ENCODE measurements at places on chromosomes 2 and 18.

GRCh38 chr2:175606010-175606841 lies 395.8 kb downstream of the LNPK start:
- no peak for DNase-seq

- no peak for DNase-seq
Measured at GRCh38 chr2:37874470-37874869, 50.6 kb upstream of the RMDN2 start.

DNA sequence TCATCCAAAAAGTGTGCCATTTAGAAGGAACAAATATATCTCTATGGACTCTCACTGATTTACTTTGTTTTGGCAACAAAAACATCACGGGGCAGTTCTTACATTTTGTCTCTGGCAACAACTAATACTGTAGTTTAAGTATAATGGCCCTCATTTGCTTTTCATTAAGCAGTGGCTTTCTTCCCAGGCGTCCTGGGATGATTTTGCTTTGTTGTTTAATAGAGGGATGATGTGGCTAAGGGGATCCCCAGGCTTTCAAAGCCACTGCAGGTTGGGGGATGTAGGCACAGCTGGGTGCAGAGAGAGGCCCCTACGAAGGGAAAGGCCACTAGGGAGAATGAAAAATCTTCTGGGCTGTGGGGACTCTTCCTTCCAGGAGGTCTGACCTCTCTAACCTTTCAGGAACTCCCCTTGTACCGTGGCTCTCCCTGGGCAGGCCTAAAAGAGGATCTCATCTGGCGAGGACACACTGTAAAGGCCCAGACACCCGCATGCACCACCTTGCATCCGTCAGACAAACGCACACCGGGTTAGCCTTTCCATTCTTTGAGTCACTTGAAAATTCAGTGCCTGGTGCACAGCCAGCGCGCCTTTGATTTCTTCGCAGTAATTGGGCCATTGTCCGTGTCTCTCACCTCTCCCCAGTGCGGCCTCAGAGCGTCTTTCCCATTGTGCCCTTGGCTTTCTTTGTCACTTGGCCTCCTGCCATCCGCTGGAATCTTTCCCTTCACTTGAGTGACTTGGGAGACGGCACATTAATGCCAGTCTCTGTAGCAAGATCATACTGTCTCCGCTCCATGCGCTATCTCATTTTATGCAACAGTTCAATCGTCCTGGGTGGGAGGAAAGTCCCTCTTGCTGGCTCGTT lies 40.3 kb upstream of the AFF3 start:
- no peak for DNase-seq

DNA sequence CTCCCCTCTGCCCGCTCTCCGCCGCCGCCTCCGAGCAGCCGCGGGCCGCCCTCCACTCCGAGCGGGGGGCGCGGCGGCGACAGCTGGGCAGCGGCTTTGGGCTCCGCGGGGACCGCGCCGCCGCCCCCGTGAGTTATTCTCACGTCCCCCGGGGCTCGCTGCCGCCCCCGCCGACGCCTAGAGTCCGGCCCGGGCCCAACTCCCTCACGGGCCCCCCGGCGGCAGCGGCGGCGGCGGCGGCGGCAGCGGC lies 645 bp downstream of the MIB1 start:
- peak; percentile 78 for DNase-seq

DNA sequence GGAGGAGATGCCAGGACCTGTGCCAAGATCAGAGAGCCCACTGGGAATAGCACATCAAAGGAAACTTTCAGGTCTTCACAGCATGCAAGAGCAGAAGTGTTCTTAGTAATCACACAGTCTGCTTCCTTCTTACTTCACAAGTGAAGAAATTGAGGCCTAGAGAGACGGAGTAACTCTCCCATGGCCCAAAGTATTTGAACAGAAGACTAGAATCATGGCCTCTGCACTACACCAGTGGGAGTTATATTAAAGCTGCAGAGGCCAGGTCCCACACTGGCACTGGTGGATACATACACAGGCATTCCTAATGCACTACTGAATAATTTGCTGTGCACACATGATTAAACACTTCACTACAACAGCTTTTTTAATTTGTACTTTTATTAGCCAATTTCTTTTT lies 107.6 kb upstream of the RMP24 start:
- no peak for DNase-seq

DNA sequence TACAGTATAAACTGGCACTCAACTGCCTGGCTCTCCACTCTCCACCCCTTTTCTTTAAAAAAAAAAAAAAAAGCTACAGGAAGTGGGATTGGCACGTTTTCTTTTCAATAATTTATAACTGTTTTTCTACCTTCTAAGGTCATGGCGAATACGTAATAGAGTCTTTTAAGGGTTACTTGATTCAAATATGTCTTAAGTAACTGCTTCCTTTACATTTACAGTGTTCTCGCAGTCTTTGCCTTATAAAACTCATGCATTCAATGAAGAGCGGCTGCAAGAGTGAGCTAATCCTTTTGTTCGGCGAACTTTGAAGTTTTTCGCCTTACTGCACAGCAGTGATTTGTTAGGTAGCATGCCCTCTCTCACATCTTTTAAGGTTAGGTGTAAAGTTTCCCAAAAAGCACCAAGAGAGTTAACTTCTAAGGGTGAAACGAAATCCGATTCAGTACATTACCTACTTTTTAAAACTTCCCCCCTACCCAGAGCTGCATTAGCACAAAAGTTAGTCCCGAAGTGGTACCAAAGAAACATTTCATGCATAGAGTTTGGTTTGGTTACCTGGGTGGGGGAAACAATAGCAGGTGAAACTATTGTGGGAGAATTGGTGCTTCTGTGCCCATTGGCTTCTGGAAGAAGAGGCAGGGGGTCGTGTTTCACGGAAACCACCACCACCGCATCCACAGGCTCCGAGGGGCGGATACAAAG lies 2.0 kb downstream of the KCTD1 start:
- DNase-seq = no peak

DNA sequence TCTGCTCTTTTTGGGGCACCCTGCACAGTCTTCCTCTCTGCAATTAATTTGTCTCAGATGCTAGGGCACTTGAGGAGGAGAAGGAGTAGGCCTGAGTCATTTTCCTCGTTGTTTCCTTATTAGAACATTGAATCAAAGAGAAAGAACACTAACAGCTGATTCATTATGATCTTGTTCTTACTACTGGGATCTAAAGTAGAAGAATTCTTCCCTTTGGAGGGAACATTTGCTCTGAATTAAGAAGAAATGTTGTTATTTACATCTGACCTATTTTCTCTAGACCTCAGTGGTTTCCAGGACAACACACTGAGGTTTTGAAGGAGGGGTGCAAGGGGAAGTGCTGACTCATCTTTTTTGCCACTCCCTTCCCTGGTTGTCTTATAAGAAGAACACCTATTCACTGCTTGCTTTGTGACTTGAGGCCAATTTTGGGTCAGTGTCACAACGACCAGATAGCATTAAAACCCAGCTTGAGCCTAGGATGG lies 24.3 kb upstream of the STAT1 start:
- DNase-seq = no peak

DNA sequence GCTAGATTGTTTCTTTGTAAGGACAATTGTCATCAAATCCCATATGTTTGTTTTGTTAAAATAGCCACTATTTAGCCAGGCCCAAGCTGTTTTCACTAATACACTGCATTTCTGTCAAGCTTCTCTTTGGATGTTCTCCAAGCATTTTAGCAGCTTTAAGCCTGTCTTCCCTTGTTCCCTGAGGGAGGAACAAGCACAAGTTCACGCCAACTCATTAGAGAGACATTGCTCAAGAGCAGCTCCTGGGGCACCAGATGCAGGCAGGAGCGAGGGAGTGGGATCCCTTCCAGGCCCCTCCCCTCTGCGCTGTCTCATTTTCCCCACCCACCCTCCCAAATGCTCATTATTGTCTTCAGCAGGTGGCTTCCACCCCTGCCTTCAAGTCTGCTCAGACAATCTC lies 32.6 kb upstream of the PPP3R1 start:
- DNase-seq = no peak

DNA sequence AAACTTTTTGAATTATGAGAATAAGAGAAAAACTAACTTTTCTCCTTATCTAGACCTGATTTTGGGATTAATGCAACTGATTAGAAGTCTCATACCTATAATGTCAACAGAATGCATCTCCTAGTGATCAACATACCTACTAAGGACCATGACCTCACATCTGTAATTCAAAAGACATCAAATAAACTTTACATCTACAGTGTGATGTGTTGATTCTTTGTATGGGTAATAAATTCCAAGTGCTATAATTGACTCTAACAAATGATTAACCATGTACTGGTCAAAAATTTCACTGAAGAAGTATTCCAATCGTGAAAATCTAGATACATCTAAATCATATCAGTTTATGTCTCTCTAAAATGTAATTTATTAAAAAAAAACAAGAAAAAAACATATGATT lies 84.5 kb downstream of the STRN start:
- no peak for DNase-seq

GRCh38 chr2:4336864-4337263 lies 633.5 kb downstream of the DCDC2C start:
- no peak for DNase-seq

DNA sequence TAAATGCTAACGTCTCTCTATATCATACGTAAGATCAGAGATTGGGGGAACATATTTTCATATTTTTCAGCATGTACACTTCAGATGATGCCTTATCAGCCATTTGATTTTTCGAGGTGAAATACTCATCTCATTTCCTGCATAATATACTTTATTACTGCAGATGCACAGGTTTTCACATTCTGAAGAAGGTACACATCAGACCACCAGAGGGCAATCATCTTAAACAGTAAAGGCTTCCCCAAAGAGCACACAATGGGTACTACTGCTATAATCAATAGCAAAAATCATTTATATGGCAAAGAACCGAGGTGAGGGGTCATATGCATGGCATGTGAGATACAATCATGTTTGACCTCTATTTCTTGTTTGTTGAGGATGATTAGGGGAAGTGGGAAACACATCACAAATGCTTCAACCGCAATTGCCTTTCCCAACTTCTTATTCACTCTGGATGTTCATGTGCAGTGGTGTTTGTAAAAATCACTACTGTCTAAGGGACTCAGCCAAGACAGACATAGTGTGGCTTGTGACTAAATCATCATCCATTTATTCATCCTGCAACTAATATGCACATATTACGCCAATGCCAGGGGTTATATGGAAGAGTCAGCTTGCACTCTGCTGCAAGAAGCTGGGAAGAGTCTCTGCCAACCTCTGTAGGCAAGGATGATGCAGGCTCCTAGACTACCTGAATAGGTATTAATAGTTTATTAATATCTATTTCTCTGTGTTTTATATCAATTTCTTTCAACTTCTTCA lies 118.7 kb downstream of the EPB41L3 start:
- DNase-seq = no peak

DNA sequence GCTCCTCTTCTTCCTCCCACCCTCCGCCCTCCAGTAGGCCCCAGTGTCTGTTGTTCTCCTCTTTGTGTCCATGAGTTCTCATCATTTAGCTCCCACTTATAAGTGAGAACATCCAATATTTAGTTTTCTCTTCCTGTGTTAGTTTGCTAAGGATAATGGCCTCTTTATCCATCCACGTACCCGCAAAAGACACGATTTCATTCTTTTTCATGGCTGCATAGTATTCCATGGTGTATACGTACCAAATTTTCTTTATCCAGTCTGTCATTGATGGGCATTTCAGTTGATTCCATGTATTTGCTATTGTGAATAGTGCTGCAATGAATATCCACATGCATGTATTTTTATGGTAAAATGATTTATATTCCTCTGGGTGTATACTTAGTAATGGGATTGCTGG lies 82.2 kb downstream of the COPS8 start:
- DNase-seq = no peak

DNA sequence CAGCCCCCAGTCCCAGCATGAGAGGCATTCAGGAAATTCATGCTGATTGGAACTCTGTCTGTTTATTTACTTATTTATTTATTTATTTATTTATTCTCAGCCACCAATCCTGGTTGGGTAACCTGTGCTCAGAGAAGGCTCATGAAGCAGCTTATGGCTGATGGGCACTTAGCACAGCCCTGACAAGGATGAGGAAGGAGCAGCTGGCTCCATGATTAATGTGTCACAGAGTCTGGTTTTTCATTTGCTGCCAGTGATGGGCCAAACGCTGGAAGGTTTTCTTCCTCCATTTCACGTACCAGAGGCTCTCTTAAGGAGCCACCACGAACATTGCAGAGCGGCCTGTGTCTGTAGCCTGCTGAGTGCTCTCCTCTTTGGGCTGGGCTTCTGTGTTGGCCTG lies 28.3 kb upstream of the KCNS3 start:
- DNase-seq = no peak

All from nephron progenitor cell (in vitro differentiated cells).